Natural killer cell treated with Interleukin-12 subunit alpha and Interleukin-12 subunit beta and Interleukin-15 and Interleukin-18, amount 100 ng/mL, for 72 hours (primary cell): ENCODE measurements at places on chromosomes 12 and 14.

DNA sequence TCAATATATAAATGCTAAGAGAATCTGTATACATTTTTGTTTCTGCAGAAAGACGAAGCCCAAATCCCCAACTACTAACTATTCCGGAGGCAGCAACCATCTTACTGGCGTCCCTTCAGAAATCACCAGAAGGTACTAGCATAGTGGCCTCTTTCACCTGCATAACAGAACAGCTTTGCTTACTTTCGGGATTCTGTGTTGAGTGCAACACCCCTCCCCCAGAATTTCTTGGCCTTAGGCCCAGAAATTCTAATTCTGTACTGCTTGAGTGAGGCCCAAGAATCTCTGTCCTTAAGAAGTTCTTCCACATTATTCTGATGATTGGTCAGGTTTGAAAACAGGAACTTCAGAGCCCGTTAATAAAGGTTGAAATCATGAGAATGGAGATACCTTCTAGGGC lies 2.9 kb downstream of the SPX start:
- H3K27ac ChIP-seq: no peak overlapping the region
- peaks cover 6% of the 10 kb centered on the region for H3K36me3 ChIP-seq
- no peak overlapping the region for H3K4me3 ChIP-seq

- H3K27ac ChIP-seq: peak overlapping the region; percentile 97
- no peak for DNase-seq
- peak overlapping the region; percentile 100 for H3K4me3 ChIP-seq
- H3K4me1 ChIP-seq: peaks cover 82% of the 10 kb centered on the region
- H3K27me3 ChIP-seq: no peaks in the 10 kb centered on the region
Measured at GRCh38 chr12:9646794-9647781, 22.4 kb upstream of the CLEC2D start.

DNA sequence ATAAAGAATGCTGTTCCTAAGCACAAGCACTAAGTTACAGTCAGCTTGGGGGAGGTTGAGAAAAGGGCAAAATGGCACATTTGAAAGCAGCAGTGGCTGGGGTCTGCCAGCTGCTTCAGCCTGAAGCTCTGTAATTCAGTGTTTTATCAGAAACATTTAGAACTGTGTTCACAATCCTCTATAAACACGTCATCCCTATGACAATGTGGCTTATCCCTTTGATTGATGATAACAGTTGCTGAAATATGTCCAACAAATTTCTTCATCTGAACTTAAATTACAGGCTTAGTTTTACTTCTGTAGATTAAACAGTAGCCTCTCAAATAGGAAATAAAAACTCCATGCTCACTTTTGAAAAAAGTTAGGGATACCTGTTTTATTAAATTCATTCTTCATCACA lies 108.8 kb downstream of the VEZT start:
- no peaks in the 10 kb centered on the region for H3K36me3 ChIP-seq
- DNase-seq: no peak
- H3K4me3 ChIP-seq: no peak overlapping the region
- no peaks in the 10 kb centered on the region for H3K4me1 ChIP-seq
- no peak overlapping the region for H3K27ac ChIP-seq

DNA sequence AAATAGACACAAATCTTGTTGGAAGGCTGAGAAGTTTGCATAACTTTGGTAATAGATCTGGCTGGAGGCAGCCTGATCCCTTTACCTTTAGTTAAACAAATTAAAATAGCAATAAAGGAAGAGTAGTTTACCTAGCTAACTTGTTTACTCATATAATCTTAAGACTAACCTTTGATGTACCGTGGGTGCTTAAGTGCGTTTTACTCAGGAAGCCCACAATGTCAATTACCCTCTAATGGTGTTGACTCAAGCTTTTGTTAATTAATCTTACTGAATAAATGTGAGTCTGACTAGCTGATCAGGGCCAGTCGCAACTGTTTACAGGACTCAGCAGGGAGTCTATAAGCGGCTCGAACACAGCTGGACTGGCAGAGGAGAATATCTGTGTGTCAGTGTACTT lies 51.5 kb downstream of the FAR2 start:
- H3K4me1 ChIP-seq: no peaks in the 10 kb centered on the region
- DNase-seq: no peak
- no peak overlapping the region for H3K4me3 ChIP-seq
